ENCODE measurements at places on chromosomes 1 and 21.

GRCh38 chr1:153561466-153561985, 4.1 kb downstream of the S100A2 start:
- DNase-seq, result no peak

DNA sequence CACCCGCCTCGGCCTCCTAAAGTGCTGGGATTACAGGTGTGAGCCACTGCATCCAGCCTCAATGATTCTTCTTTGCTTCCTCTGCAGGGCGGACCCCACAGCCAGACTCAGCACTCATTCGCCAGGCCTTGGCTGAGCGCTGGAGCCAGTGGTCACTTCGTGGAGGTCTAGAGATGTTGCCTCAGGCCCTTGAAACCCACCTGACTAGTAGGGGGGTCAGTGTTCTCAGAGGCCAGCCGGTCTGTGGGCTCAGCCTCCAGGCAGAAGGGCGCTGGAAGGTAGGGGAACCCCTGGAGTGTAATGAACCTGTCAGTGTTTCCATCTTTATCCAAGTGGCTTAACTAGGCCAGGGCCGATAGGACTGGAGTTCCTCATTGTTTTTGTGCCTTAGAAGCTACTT, 2.7 kb downstream of the PPOX start:
- no peak for DNase-seq

- DNase-seq, result no peak
Measured at GRCh38 chr1:31101147-31101502, 35.6 kb upstream of the PUM1 start.

GRCh38 chr1:2979191-2980072, 41.8 kb upstream of the ACTRT2 start:
- DNase-seq, result no peak

DNA sequence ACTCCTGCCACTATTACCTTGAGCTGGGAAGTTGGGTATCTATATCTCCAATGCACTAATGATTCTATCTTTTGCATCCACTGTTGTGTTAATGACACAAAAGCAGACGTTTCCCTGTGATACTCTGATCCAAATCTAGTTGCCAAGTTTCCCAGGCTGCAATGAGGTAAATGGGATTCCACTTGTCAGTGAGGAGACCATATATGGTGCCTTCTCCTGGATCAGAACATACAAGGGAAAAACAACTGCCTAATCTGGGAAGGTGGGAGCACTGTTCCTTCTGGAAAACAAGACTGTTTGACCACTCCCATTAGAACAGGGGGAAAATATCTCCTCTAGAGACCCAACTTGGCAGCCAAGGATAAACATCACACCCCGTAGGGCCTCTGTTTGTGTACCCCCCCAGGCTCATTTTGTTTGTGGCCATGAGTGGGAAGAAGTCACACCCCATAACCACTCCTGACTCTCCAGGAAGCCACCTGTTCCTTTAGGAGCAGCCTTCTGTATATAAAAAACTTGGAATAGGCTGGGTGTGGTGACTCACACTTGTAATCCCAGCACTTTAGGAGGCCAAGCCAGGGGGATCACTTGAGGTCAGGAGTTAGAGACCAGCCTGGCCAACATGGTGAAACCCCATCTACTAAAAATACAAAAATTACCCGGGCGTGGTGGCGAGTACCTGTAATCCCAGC, 28.5 kb upstream of the SLC6A9 start:
- no peak for DNase-seq

GRCh38 chr1:178096421-178096820, 2.5 kb downstream of the RASAL2 start:
- DNase-seq, result no peak

DNA sequence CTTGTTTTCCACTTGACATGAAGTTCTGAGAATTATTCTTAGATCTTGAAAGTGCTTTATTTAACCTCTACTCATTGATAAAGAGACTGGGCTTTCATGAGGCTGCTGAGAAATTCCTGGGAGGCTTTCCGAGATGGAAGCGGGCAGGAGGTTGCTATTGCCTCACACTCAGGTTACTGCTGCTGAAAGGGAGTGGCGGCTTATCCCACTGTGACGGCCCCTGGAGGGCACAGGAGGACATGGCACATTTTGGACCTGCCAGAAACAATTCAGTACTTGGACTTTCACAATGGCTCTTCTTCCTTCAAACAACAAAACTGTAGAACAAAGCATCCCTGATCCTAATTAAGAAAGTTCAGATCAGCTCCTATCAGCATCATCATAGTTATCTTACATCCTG, 16.2 kb upstream of the MARK1 start:
- no peak for DNase-seq

DNA sequence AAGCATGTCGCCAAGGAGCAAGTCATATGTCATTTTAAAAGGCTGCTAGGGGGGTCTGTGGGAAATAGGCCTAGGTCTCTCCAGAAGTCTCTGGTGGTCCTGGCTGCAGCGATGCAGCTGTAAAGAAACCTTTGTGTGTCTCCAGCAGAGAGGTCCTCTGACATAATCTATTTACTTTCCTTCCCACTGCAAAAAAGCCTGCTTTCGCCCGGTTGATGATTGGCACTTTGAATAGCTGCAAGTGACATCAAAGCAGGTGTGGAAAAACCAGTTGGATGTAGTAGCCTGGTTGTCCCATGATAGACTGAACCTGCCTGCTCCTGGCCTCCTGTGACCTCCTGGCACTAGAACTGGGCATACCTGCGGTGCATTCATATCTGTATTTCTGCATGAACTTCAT, 13.8 kb downstream of the RASSF5 start:
- no peak for DNase-seq

- DNase-seq, result no peak
Measured at GRCh38 chr1:150615346-150616201, 13.8 kb downstream of the ENSA start.

- DNase-seq, result no peak
Measured at GRCh38 chr1:192713921-192714320, 78.0 kb downstream of the RGS13 start.

DNA sequence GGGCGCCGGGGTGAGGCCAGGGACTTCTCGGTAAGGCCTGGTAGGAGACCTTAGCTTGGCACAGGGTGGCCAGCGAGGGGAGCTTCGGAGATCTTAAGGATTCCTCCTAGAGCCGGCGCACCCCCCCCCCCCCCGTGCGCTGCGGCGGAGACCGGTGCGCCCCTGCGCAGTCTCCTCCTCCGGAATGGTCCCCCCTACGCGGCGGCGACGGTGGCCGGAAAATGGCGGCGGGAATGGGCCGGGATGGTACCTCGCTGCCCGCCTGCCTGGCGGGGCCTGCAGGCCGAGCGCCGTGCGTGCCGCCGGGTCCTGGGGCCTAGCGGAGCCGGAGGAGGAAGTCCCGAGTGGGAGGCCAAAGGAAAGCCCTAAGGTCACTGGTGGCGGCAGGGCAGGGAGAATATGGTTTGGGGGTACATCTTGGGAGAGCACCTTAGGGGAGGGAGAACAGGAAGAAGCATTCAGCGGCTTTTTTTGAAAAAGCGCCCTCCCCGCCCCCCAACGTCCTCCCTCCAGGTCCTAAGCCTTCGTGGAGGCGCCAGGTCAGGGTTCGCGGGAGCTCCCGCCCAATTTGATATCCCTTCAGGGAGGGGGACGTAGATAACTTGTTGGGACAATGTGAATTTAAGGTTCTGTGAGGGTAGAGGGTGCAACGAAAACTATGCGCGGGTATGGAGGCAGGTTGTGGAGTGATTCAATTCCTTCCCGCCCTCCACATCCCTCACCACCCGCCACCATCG, 429 bp downstream of the SRRM1 start:
- DNase-seq, result no peak

- DNase-seq, result no peak
Measured at GRCh38 chr1:232259333-232259732, 370.6 kb downstream of the SIPA1L2 start.

DNA sequence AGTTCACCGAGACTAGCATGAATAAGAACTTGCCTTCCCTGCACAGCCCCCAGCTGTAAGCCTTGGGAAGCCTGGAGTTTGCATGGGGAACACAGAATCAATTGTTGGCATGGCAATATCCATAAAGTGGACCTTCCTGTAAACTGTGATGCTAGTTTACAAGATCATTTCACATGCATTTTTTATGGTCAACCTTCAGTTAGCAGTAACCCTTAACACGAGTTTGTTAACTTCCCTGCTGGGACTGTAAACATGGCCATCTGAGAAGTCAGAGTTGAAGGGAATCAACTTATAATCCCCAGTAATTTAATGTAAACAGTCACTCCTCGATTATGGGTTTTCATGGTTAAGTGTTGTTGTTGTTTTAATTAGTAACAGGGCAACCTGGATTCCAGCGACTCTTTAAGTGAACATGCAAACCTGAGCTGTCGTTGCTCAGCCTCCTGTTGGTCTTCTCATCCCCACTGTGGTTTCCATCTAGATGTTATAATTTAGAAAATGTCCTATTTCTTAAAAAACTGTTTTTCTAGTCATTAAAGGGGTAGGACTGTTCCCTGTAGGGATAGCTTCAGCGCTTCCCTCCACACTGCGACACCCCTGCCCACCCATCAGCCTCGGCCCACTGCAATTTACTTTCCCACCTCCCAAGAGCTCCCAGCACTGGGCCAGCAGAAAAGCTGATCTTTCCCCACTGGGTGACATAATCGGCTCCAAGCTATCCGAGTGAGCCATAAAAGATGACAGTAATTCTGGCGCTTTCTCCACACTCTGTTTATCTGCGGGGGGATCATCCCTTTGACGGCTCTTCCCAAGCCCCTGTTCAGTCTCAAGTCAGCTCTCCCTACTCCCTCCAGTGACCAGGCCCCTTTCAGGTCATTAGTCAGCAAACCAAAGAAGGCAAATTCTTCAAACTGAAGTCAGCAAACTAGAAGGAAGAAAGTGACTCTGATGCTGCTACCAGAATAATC, 107.6 kb upstream of the IPO9 start:
- DNase-seq, result no peak
